ENCODE measurements at places on chromosomes 6 and 20. TPM values are rescaled to one million over a fixed set of nuclear protein-coding genes. Genes with fewer than 3 reads are reported as not detected.

The OPRM1 gene
- not detected for total RNA-seq

The CRISP2 gene
- not detected for total RNA-seq

The ZSCAN23 gene
- 3.4 TPM for total RNA-seq

The DSE gene
- total RNA-seq, result 42.8 TPM

The AP5S1 gene
- 19.3 TPM for total RNA-seq

The GZF1 gene
- 32.9 TPM for total RNA-seq

The GPX5 gene
- not detected for total RNA-seq

The CALHM4 gene
- total RNA-seq, result not detected

The NECAB3 gene
- 14.4 TPM for total RNA-seq
